ENCODE measurements at places on chromosomes 13 and 19.

GRCh38 chr19:10372690-10373089 is 7.7 kb downstream of the TYK2 start:
- no peak for DNase-seq

- no peak for DNase-seq
These were observed 1487.2 kb upstream of the PRR20A start for GRCh38 chr13:55653497-55653896.

- DNase-seq: no peak
These were observed 63.5 kb downstream of the MYO9B start for GRCh38 chr19:17138937-17139598.

GRCh38 chr13:113820813-113821651 is 42.8 kb downstream of the GAS6 start:
- no peak for DNase-seq

DNA sequence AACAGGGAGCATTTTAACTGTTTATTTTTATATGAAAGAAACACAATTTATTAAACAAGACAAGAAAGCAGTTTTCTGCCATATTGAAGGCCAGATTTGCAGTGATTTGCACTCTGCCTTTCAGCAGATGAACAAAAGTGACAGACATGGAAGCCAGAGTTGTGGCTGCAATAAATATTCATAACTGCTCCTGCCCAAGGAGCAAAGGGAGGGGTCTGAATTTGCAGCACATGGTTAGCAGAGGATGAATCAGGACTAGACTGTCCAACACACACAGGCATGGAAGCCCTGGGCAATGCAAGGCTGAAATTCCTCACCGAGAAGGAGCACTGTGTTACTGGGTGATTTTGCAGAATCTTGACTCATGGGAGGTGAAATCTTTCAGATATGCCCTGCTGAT is 418.2 kb downstream of the DCT start:
- no peak for DNase-seq

DNA sequence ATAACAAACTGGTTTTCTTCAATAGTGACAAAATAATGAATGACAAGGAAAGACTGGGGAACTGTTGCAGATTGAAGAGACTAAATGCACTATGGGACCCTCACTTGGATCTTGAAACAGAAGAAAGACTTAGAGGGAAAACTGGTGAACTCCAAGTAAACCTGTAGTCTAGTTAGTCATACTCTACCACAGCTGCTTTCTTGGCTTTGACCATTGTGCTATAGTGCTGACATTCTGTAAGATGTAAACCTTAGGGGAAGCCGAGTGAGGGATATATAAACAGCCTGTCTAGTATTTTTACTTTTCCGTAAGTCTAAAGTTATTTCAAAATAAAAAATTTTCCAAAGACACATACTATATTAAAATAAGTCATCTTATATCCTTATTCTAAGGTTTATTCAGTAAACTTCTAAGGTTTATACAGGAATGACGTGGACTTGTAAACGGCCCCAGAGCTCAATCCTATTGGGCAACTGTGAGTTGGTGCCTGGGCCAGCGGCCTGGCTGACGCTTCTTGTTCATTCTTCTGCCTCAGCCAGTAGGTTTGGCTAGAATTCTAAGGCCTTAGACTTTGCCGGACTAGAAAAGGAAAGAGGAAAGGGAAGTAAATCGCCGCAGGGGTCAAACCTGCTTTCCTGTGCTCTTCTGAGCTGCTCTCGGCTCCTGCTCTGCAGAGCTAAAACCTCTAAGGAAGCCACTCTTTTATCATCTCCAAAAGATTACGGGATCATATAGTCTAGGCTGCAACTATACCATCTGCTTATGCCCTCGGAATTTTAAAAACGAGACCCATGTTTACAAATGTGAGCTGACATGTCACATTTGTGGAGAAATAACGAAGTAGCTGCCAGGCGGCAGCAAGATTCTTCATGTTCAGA is 33.6 kb upstream of the UBE2L5 start:
- DNase-seq: no peak

- DNase-seq: no peak
These were observed 64.4 kb upstream of the ZNF527 start for GRCh38 chr19:37306383-37306963.

DNA sequence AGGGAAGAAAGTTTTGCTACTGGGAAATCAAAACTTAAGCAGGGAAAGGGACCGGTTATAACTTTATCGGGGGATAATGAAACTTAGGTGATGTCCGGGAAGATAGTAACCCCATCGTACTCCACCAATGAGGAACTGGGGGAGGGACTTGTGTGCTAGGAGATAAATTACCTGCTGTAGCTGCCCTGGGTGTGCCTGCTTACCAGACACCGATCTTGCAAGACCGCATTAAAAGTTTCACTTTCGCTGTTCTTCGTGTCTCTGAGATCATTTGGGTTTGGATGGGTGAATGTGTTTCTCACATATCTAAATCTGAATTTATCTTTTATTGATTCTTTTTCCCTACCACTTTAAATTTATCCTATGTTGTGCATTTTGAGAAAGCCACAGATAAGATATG is 381.4 kb downstream of the SLITRK6 start:
- DNase-seq: no peak

GRCh38 chr19:18326772-18327171 is 3.9 kb upstream of the LSM4 start:
- no peak for DNase-seq

GRCh38 chr19:46862974-46863632 is 2.3 kb downstream of the ARHGAP35 start:
- DNase-seq: no peak

GRCh38 chr13:49113526-49114286 is 106.4 kb upstream of the MLNR start:
- DNase-seq: no peak

DNA sequence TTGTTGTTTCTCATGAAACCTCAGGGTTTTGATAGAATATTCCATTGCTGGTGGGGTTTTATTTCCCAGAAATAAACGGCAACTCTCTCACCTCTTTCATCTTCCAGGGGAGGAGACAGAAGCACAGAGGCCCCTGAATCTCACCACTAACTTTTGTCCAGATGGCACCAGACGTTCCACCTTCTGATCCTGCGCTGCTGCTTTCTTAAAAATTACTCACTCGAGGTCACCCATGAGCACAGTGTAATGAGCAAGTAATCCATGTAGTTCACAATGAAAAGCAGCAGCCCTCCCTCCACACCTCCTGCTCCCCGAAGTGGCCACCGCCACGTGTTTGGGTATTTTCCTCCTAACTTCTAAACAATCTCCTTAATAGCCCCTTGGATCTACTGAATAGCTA is 51.3 kb downstream of the TEX29 start:
- DNase-seq: no peak

DNA sequence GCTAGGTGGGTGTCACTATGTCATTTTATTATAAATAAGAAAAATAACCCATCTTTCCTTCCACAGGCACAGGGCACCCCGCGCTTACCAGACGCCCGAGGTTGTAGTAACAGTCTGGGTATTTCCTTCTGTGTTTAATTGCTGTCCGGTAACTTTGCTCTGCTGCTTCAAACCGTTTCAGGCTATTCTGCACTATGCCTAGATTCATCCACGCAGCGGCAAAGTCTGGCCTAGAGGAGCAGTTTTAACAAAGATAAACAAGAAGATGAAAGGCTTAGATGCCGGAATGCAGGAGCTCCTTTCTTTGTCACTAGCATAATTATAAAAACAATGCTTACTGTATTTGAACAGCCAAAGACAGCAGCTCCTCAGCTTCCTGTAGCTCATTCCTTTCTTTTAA is 36.9 kb upstream of the GGACT start:
- DNase-seq: no peak

GRCh38 chr19:2700660-2701360 is 1.7 kb downstream of the GNG7 start:
- no peak for DNase-seq

- no peak for DNase-seq
These were observed 39.3 kb upstream of the TCF3 start for GRCh38 chr19:1691589-1692290.

DNA sequence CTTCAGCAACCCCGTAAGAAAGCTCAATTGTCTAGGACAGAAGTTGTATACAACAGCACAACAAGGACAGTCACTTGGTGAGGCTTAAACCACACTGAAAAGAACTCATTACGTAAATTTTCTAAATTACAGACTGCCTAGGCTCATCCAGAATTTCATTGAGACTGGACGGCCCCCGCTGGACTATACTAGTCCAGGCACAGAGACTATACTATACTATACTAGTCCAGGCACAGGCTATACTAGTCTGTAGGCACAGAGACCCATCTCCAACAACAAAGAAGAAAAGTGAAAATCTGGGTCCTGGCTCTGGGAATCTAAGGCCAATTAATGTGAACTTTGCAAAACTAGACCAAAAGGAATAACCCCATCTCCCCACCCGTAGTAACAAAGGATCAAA is 700 bp downstream of the ZNF816 start:
- DNase-seq: no peak

GRCh38 chr19:662207-662961 is 630 bp downstream of the RNF126 start:
- peak; percentile 59 for DNase-seq

DNA sequence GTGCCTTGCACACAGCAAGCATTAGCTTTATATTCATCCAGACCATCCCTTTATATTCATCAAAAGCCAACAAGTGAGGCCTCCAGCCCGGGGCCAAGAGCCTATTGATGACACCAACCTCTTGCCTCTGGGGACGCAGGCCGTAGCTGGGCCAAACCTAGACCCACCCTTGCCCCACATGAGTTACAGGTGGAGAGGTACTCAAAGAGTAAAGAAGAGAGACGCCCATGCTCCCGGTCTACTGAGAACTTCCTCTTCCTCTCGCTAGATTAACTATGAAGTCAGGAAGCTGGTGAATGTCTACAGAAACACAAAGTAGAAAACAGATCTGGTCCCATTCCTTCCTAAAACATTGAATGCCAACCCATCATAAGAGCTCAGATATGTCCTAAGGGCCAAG is 3.8 kb upstream of the MLNR start:
- no peak for DNase-seq

DNA sequence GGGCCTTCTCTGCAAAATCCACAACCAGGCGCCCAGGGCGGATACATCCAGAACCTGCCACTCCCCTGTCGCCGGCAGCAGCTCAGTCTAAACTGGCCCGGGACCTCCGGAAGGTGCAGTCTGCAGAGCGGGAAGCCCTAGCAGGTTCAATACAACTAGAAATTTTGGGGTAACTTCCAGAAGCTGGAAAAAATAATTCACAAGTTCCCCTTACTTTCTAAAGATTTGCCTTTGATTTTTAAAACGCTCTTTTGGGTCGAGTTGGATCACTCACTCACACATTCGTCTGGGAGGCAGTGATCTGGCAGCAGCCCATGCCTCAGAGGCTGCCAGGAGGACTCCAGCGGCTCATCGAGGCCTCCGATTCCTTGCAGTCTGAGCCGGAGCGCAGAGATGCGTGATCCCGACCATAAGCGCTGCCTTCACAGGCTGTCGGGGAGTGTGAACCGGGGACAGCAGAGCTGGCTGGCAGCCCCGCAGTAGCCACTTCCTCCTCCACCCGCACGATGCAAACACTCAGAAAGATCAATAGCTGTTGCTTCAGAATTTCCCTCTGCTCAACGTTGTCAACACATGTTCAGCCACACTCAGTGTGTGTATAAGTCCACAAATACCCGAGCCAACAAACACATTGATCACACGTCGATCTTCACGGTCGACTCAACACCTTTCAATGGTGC is 35.6 kb upstream of the ZNF507 start:
- DNase-seq: no peak

DNA sequence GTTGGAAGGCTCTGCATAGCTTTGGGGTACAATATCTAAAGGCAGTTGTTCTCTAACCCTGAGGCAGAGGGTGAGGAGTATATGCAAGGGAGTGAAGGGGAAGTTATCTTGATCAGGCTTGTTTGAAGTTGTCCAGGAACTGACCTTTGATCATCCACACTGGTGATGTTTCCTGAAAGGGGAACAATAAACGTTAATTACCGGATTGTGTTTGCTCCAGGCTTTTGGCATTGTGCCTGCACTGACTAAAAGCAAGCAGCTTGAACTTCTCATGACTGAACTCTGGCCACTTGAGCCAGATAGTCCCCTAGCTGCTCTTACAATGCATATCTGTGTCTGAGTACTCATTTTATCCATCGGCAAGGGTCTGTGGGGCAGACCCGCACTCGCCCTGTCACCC is 27.0 kb upstream of the ZNF726 start:
- no peak for DNase-seq

- DNase-seq: no peak
These were observed 168.5 kb downstream of the LMO7 start for GRCh38 chr13:75804605-75805004.

DNA sequence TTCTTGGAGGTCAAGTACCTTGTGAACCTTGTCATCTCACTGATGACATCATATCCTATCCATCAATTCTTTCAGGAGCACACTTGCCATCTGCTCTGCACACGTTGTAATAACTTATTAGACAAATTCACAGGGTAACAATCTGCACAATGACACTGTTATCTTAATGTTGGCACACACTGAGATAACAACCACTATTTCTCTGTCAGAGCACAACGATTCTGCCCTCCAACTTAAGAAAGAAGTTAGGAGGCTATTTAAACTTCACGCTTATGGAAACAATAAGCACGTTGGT is 351.3 kb downstream of the DACH1 start:
- no peak for DNase-seq

- DNase-seq: no peak
These were observed 30.3 kb downstream of the ATP7B start for GRCh38 chr13:51980908-51981307.

- DNase-seq: no peak
These were observed 73.4 kb downstream of the MBNL2 start for GRCh38 chr13:97295283-97296182.

GRCh38 chr19:1524287-1524971 is 552 bp downstream of the PLK5 start:
- no peak for DNase-seq

- no peak for DNase-seq
These were observed 5.6 kb downstream of the TEX29 start for GRCh38 chr13:111325941-111326620.

GRCh38 chr19:31943191-31943661 is 402.2 kb upstream of the ZNF507 start:
- no peak for DNase-seq

GRCh38 chr13:45102136-45102507 is 18.2 kb upstream of the GTF2F2 start:
- no peak for DNase-seq

DNA sequence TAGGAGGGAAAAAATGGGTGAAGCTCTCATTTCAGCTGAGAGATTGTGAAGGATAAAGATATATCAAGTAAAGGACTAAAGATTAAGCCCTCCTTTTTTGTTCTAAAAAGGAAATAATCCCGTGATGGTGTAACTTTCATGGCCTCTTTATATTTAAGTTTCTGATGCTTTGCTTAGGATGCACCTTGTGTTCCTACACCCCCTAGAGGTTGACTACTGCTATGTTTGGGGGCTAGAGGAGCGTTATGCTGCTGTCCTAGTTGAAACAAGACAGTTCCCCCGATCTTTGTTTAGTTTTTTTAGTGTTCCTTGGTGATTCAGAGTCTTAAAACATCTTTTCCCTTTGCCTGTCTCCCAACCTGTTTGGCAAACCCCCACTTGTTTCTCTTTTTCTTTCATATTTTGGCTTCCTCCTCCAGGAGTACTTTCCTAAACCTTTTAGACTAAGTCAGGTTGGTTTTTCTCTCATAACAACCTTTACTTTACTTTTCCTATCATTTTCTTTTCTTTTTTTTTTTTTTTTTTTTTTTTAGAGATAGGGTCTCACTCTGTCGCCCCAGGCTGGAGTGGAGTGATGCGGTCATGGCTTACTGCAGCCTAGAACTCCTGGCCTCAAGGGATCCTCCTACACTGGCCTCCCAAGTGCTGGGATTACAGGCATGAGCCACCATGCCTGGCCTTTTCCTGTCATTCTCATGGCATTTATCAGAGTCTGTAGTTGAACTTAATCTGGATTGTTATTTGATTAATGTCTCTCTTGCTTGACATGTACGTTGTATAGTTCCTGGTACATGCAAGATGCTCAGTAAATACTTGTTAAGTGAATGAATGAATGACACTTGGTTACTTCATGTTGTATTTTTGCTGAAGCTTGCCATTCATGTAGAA is 2.8 kb downstream of the UBA2 start:
- DNase-seq: peak; percentile 4
